ENCODE measurements at places on chromosomes 4 and X.

DNA sequence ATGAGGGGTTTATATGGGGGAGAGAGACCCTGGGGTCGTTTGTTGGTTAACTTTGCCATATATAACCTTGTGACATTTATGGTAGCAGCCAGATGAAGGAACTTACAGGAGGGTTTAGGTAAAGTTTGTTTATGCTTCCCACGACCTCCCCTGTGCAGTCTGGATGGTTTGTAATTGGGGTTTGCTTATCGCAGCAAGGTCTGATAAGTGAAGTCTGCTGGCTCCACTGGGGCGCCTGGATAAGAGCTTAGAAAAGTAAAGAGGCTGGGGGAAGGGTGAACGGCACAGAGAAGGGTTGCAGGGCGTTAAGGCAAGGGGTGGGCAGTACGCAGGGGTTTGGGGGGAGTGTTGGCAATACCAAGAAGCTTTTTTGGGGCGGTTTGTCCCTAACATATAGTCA lies 98.7 kb downstream of the KDM6A start:
- no peak for DNase-seq

DNA sequence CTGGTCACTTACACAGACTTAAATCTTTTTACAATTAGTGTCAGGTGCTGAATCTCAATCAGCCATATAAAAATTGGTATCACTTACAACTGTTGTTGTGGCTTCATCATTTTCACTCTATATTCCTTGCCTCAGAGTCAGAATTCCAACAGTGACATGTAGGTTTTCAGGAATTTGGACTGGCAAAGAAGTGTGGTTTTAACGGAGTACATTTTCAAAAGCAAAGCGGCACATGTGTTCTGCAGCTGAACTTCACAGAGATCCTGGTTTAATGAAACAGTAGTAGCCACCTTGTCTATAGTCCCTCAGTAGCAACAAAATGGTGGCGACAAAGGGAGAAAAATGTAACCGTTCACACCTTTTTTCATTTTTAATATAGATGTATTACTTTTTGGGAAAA lies 486.6 kb downstream of the FAT4 start:
- no peak for DNase-seq

GRCh38 chr4:109389369-109390114 lies 44.1 kb upstream of the SEC24B start:
- peak; percentile 62 for DNase-seq

- DNase-seq: no peak
Measured at GRCh38 chr4:122959441-122959840, 37.0 kb upstream of the NUDT6 start.

DNA sequence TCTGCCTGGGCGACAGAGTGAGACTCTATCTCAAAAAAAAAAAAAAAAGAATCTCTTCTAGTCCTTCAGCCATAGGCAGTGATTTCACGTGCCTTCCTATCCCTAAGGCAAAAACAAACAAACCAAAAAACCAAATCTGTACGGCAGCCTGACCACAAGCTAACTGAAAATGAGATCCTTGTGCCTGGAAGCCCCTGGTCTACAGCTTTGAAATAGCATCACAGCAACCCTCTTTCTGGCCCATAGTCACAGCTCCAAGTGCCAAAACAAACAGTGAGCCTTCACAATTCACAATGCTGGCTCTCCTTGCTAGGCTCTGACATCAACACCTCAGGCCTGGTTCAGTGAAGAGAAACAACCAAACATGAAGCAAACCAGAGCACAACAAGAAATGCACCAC lies 46.1 kb downstream of the TMEM150C start:
- no peak for DNase-seq

- DNase-seq: no peak
Measured at GRCh38 chr4:35164063-35164462, 1080.3 kb downstream of the ARAP2 start.

DNA sequence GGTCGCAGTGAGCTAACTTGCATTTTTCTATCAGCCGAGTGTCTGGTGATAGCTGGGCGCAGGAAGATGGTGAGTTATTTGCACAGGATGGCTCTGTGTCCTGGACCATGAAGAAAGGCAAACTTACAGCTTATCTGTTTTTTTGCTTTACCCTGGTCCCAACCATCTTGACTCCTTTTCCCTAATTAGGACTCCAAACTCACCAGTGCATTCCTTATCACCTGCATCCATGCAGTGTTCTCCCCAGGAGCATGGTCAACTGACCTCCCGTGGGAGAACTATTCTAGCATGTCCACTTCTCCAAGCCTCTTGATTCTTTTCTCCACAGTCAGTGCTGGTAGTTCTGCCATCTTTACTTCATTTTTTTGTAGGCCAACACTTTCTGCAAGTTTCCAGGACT lies 68.2 kb upstream of the WWC2 start:
- DNase-seq: no peak

DNA sequence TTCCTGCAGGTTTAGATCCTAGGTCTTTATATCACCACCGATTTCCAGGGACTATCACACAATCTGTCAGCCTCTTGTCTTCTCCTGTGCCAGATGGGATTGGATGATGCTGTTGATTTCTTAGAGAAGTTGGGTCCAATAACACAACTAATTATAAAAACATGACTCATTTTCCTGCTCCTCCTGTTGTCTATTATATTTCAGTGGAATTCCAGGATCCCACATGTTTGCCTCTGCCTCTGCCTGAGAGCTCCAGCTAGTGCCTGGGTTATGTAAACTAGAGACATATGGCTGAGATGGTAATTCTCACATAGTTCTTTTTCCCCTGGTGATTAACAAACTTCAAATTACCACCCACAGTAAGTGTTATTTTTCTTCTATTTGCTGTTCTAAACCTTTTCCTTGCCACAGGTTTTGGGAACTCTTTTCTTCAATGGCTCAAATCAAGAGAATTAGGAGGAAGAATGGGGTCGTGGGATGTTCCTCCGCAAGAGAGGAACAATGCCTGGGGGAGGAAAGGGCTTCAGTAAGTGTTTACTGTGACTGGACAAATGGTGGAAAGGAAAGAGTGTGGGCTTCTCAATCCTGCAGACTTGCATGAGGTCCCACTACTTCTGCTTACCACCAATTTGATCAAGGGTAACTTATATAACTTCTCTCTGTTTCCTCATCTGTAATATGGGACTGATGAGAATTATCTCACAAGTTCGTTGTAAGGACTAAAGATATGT lies 3.4 kb upstream of the HOPX start:
- no peak for DNase-seq

GRCh38 chr4:146274774-146275173 lies 60.4 kb downstream of the REELD1 start:
- no peak for DNase-seq

DNA sequence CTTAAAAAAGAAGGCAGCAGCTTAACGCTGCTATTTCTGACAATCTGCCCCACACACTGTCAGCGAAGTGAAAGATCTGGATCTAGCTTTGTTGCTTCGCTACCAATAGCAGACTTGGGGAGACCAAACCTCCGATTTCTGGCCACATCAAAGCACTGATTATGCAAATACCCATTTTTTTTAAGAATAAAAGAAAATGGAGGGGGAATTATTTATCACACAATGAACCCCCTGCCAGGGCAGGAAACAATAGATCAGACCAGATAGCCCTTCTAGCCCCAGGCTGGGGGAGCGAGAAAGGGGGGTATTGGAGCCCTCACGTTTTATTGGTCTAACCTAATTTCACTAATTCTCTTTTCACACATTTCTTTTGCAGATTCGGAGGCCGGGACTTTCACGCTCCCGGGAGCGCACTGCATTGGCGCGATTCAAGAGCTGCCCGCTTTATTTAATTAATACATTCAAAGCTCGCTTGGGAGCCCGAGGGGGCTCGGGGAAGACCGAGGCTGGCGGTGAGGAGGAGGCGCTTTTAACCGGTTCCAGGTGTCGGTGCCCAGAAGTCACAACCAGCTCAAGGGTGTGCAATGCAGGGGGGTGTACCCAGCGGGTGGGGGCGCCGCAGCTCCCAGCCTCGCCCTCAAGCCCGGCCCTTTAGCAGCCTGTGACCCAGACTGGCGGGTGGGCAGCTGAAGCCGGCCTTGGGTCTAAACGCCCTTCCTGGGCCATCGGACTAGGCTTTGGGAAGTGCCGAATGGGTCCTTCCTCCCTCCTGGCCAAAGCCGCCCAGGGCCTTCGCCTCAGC lies 5.5 kb downstream of the NEUROG2 start:
- DNase-seq: peak; percentile 81

DNA sequence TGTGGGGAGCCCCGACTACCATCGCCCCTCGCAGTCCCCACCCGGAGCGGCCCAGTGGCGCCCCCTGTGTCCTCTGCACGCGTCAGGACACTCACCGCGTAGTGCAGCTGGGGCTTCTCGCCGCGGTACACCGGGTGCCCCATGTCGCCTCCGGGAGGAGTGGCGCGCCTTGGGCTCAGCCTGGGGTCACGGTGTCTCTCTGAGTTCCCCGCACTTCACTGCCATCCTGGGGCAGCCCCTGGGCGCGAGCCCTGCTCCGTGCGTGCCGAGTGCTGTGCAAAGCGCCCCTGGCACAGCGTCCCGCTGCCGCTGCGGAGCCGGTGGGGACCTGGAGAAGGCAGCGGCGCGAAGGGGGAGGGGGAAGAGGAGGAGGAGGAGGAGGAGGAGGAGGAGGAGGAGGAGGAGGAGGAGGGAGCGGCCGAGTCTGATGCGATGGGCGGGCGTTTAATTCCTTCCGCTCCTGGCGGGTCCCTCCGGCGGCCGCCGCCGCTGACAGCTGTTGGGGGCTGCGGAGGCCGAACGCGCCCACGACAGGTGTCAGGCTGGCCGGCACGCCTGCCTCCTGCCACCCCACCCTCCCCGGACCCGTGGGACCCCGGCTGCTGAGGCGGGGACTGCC lies 134.3 kb downstream of the AMELX start:
- peak; percentile 74 for DNase-seq

GRCh38 chrX:12583543-12583942 lies 207.7 kb upstream of the PRPS2 start:
- DNase-seq: no peak

GRCh38 chr4:113971706-113972360 lies 7.6 kb downstream of the ARSJ start:
- no peak for DNase-seq

- DNase-seq: no peak
Measured at GRCh38 chrX:66684196-66684595, 45.3 kb upstream of the EDA2R start.

GRCh38 chrX:119981286-119982070 lies 37.9 kb upstream of the NKAP start:
- no peak for DNase-seq

DNA sequence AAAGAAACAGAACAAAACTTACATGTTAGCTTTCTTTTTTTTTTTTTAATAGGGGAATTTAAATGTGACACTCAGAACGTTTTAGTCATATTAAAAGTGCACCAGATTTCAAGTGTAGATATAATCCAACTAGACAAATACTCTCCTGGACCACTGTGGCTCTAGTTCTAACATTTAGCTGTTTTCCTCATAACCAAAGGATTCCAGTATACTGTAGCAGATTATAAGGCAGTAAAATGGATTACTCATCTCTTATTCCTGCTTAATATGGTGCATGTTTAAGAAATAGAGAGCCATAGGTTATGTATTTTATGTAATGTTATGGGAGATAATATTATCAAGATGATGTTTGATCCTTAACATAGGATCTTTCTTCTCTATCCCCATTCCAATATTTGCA lies 1339.5 kb upstream of the AGA start:
- no peak for DNase-seq

- DNase-seq: no peak
Measured at GRCh38 chrX:99901091-99901490, 509.0 kb downstream of the PCDH19 start.

- no peak for DNase-seq
Measured at GRCh38 chr4:111602848-111603247, 542.4 kb upstream of the FAM241A start.

DNA sequence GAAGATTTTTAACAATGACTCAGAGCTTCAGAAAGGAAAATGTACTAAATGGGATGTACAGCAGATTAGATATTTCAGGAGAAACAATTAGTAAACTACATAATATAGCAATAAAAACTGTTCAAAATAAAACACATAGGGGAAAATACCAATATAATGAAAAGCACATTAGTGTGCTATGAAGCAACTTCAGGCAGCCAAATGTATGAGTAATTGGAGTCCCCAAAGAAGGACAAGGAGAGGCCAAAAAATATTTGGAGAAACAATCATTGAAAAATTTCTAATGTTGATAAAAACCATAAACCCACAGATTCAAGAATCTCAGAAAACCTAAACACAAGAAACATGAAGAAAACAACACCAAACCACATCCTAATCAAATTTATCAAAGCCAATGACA lies 129.3 kb upstream of the CHRDL1 start:
- no peak for DNase-seq

DNA sequence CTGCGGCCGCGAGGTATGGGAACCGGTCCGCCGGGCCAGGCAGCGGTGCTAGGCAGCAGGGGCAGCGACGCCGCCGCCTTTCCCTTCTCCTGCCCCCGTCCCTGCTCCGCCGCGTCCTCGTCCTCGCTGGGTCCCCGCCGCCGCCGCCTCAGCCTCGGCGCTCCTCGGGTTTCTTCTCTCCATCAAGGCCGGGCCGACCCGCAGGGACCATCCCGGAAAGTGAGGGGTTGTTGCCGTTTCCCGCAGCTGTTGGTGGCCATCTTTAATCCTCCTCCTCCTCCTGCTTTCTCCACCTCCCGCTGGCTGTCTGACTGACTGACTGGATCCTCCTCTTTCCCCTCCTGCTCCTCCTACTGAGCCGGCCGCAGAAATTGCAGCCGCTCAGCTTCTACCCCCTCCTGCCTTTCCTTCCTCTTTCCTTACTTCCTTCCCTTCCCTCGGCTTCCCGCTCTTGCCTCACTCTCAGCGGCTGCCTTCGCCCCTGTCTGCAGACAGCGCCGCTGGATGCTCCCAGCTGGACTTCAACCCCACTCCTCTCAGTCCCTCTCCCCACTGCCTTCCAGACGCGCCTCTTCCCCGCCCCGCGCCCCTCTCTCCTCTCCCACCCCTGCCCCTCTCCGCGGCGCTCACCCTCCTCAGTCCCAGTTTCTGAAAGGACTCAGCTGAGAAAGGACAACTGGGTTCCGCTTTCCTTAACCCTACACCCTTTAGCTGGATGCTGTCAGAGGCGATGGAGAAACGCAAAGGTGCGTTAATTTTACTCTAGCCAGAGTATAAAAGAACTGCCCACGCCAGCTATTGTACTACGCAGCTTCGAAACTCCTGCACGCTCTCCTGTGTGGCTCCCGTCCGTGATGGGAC lies at the start of gene WDFY3:
WDFY3 (minus strand) TSS at position 309 of the 861 bp plus-strand sequence. CDS start 106,099 bp downstream, outside the sequence.
- DNase-seq: peak; percentile 95

DNA sequence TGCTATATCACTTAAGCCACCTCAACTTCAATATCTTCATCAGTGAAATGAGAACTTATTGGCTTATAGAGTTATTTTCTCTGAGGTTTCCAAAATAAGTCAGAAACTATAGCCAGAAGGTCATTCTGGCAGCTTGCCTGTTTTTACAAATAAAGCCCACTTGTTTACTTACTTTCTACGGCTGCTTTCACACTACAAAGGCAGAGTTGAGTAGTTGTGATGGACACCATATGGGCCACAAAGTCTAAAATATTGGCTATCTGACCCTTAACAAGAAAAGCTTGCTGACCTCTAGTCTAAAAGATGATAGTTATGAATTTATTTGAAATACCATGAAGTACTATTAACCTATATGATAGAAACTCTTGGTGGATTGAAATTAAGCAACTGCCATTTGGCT lies 67.3 kb upstream of the ATOH1 start:
- no peak for DNase-seq

GRCh38 chr4:848307-848691 lies 22.4 kb upstream of the CPLX1 start:
- DNase-seq: no peak

GRCh38 chr4:47442980-47443379 lies 20.5 kb downstream of the COMMD8 start:
- no peak for DNase-seq

- no peak for DNase-seq
Measured at GRCh38 chr4:13368217-13368616, 115.9 kb downstream of the RAB28 start.
